ENCODE measurements at places on chromosomes 7 and 10. TPM values are rescaled to one million over a fixed set of nuclear protein-coding genes. Genes with fewer than 3 reads are reported as not detected.

PDIA4 gene
- total RNA-seq, result 89.7 TPM

ASL gene
- 54.0 TPM for total RNA-seq

GPR85 gene
- 1.1 TPM for total RNA-seq

FRMPD2 gene
- total RNA-seq, result 14.7 TPM

C10orf143 gene
- total RNA-seq, result 0.55 TPM

CHRM2 gene
- total RNA-seq, result 8.5 TPM

HYAL4 gene
- not detected for total RNA-seq

SGCE gene
- 62.8 TPM for total RNA-seq

DNA sequence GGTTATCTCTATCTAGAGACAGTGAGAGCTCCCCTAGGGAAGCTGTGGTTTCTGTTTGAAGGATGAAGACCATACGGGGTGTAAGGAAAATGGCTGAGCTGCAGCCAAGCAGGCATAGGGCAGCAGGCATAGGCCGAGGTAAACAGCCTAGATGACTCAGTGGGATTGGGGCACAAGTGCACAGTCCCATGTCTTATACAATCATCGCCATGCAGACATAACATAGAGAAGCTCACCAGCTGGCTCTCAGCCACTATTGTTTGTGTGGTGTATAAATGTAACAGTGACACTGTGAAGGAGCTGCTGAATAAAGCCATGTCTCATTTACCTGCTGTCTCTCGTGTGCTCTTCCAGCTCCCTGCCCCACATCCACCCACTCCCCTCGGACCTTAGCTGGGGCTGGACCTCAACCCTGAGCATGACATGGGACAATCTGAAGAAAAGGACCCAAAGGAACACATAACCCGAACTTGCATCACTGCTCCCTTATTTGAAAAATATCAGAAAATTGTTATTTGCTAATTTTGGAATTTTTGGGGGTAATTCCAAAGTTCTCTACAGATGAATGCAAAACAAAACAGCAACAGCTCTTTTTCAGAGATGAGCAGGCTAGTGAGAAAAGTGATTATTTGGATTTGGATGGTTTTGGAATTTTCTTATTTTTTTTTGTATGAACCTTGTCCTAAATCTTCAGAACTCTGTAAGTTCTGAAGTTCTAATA is 582.7 kb downstream of the REEP3 start:
- no peaks in the 10 kb centered on the region for H3K27me3 ChIP-seq
- H3K27ac ChIP-seq, result no peak overlapping the region
- DNase-seq, result no peak
- no peaks in the 10 kb centered on the region for H3K4me1 ChIP-seq
- no peak overlapping the region for H3K4me3 ChIP-seq

- no peaks in the 10 kb centered on the region for H3K27me3 ChIP-seq
- peaks cover 13% of the 10 kb centered on the region for H3K4me1 ChIP-seq
- DNase-seq, result no peak
- H3K36me3 ChIP-seq, result no peaks in the 10 kb centered on the region
These were observed 179.2 kb downstream of the SH3PXD2A start for GRCh38 chr10:103676058-103676785.

- H3K4me1 ChIP-seq, result no peaks in the 10 kb centered on the region
- no peak for DNase-seq
These were observed 55.7 kb upstream of the RELN start for GRCh38 chr7:104045183-104045582.

DNA sequence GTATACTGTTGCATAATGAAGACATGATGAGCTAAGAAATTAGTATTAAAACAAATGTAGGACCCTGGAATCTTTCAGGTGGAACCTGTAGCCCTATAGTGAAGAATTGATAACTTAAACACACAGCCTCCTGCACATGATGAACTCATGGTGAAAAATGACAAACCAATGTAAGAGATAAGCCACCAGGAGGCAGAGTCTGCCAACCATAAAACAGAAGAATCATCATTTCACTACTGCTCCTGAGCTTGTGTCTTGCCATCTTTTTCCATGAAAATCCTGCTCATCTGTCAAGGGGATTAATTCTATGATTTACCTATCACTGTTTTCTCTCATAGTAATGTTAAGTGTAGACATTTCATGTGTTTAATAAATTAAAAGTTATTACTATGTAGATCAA is 363.9 kb downstream of the MALRD1 start:
- DNase-seq, result no peak
- no peak overlapping the region for H3K4me3 ChIP-seq
- H3K4me1 ChIP-seq, result no peaks in the 10 kb centered on the region
- no peaks in the 10 kb centered on the region for H3K27me3 ChIP-seq

- no peaks in the 10 kb centered on the region for H3K4me1 ChIP-seq
- H3K36me3 ChIP-seq, result peaks cover 6% of the 10 kb centered on the region
- no peak overlapping the region for H3K4me3 ChIP-seq
- H3K27ac ChIP-seq, result no peak overlapping the region
These were observed 97.1 kb downstream of the VOPP1 start for GRCh38 chr7:55474944-55475854.

GRCh38 chr7:17774248-17774647 is 166.0 kb downstream of the SNX13 start:
- H3K4me1 ChIP-seq, result no peaks in the 10 kb centered on the region
- no peak overlapping the region for H3K27ac ChIP-seq
- no peaks in the 10 kb centered on the region for H3K36me3 ChIP-seq
- no peak overlapping the region for H3K4me3 ChIP-seq

- H3K36me3 ChIP-seq, result no peaks in the 10 kb centered on the region
- H3K27me3 ChIP-seq, result no peaks in the 10 kb centered on the region
- no peak for DNase-seq
- no peak overlapping the region for H3K4me3 ChIP-seq
- no peak overlapping the region for H3K27ac ChIP-seq
These were observed 240.2 kb downstream of the MAD1L1 start for GRCh38 chr7:1992554-1992953.

GRCh38 chr10:4254101-4254994 is 469.3 kb upstream of the KLF6 start:
- H3K4me3 ChIP-seq, result no peak overlapping the region
- no peaks in the 10 kb centered on the region for H3K36me3 ChIP-seq
- no peaks in the 10 kb centered on the region for H3K4me1 ChIP-seq
- H3K27ac ChIP-seq, result no peak overlapping the region
- H3K27me3 ChIP-seq, result no peaks in the 10 kb centered on the region

DNA sequence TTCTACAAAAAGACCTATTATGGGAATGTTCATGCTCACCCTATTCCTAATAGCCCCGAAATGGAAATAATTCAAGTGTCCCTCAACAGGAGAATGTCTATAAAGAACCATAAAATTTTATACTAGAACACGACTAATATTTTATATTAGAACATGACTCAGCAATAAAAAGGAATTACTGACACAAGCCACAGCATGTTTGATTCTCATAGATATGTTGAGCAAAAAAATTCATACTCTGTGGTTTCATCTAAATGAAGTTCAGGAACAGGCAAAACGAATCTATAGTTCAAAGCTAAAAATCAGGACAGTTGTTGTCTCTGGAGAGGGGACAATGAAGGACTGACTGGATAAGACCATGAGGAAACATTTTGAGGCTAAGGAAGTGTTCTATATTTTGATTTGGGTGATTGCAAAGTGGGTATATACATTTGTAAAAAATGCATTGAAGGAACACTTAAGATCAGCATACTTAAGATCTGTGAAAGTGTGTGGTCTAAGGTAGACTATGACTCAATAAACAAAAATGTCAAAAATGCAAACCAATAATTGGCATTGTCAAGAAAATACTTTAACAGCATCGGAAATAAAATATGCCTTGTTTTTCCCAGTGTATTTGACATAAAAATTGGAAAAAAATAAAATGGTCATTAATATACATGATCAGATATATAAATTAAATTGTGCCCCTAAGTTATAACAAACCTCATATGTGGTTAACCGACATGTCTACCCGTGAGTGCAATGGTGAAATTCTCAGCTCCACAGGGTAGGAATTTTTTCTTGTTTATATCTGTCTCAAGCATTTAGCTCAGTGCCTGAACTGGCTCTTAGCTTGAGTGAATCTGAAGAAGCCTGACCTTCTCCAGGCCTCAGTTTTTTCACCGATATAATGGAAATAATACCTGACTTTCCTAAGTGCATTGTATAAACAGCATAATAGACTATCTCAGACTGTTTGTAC is 124.9 kb upstream of the CTTNBP2 start:
- H3K36me3 ChIP-seq, result no peaks in the 10 kb centered on the region
- H3K27ac ChIP-seq, result no peak overlapping the region
- H3K4me3 ChIP-seq, result no peak overlapping the region
- no peak for DNase-seq
- H3K27me3 ChIP-seq, result no peaks in the 10 kb centered on the region

DNA sequence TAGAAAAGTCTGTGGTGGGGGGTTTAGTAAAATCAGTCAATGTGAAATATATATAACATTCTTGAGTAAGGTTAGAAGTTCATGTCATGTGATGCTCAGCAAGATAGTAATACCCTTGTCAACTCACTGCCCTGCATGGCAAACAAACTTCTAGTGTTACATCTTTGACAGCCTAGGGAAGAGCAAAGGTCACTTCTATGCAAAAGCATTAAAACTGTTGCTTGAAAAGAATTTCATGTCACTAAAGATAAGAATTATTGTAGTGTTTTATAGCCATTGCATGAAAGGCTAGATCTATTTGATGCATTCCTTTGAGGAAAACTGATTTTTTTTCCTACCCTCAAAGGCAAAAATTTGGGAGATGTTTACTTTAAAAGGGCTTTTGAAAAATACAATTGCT is 176.0 kb downstream of the SKAP2 start:
- H3K4me1 ChIP-seq, result peaks cover 35% of the 10 kb centered on the region
- no peak overlapping the region for H3K4me3 ChIP-seq
- DNase-seq, result no peak
- peak overlapping the region; percentile 73 for H3K27ac ChIP-seq
- no peaks in the 10 kb centered on the region for H3K36me3 ChIP-seq

DNA sequence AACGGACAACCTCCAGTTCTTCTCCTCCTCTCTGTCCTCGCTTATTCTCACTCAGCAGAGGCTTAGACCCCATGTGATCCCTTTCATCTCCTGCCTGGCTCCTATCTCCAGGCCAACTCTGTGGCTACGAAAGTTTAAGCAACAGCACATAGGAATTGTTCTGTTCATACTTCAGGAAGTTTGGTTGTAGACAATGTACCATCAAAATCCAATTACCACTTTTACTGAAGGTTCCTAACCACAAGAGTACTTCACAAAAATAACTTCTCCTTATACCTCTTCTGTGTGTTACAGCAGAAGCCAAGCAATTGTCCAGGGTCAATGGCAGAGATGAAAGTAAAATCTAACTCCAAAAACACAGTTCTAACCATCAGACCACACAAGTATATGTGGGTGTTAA is 80.0 kb downstream of the SLC25A13 start:
- no peak overlapping the region for H3K27ac ChIP-seq
- no peaks in the 10 kb centered on the region for H3K4me1 ChIP-seq
- no peaks in the 10 kb centered on the region for H3K27me3 ChIP-seq
- no peaks in the 10 kb centered on the region for H3K36me3 ChIP-seq
- DNase-seq, result no peak

- DNase-seq, result no peak
- H3K4me3 ChIP-seq, result no peak overlapping the region
- no peaks in the 10 kb centered on the region for H3K36me3 ChIP-seq
- H3K4me1 ChIP-seq, result no peaks in the 10 kb centered on the region
These were observed 137.8 kb downstream of the CHRM2 start for GRCh38 chr7:137006293-137006692.

- H3K27ac ChIP-seq, result no peak overlapping the region
- no peak for DNase-seq
- H3K4me3 ChIP-seq, result no peak overlapping the region
- H3K4me1 ChIP-seq, result no peaks in the 10 kb centered on the region
These were observed 39.3 kb downstream of the FAM13C start for GRCh38 chr10:59323036-59323459.

DNA sequence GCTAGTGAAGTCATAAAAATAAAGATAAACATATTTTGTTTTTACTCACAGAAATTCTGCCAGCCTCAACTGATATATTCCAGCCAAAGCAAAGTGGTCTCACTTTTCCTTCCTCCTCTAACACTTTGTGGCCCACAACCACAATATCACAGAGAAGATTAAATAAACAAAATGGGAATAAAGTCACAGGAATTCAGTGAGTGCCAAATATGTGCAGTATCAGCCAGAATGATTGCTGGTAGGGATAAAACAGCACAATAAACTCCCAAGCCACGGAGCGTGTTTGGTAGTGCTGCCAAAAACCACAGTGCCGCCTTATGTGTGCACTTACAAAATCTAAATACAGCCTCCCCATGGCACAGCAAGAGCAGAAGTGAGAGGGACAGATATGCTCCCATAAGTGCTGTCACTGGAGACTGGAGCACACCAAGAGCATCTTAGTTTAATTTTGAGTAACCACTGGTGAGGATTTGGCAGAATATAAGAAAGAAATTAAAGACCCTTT is 155.8 kb downstream of the POM121L12 start:
- H3K27me3 ChIP-seq, result no peaks in the 10 kb centered on the region
- H3K27ac ChIP-seq, result no peak overlapping the region
- H3K4me1 ChIP-seq, result no peaks in the 10 kb centered on the region
- H3K4me3 ChIP-seq, result no peak overlapping the region
- DNase-seq, result no peak

- H3K27me3 ChIP-seq, result no peaks in the 10 kb centered on the region
- no peak overlapping the region for H3K4me3 ChIP-seq
- no peak for DNase-seq
- H3K36me3 ChIP-seq, result no peaks in the 10 kb centered on the region
- H3K4me1 ChIP-seq, result peaks cover 5% of the 10 kb centered on the region
These were observed 81.5 kb downstream of the SRPK2 start for GRCh38 chr7:105307163-105307672.

DNA sequence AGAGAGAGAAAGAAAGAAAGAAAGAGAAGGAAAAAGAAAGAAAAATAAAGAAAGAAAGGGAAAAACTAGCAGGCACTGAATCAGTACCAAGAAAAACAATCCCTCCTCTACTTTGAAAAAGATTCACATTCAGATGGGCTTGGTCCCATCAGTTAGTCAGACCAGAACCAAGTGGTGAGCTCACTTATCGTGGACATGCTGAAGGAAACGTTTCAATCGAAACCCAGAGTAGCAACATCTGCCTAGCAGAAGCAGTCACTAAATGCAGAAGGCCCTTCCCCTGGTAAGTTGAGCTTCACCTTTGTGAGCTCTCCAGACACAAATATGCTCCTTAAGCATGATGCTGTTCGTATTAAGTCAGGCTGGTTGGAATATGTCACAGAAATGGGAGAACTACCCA is 167.7 kb downstream of the TRIL start:
- H3K4me1 ChIP-seq, result no peaks in the 10 kb centered on the region
- H3K36me3 ChIP-seq, result no peaks in the 10 kb centered on the region
- no peak overlapping the region for H3K27ac ChIP-seq
- no peaks in the 10 kb centered on the region for H3K27me3 ChIP-seq
- DNase-seq, result no peak

GRCh38 chr10:7520507-7521485 is 110.0 kb upstream of the SFMBT2 start:
- DNase-seq, result no peak
- no peak overlapping the region for H3K4me3 ChIP-seq
- no peaks in the 10 kb centered on the region for H3K27me3 ChIP-seq
- no peaks in the 10 kb centered on the region for H3K4me1 ChIP-seq

DNA sequence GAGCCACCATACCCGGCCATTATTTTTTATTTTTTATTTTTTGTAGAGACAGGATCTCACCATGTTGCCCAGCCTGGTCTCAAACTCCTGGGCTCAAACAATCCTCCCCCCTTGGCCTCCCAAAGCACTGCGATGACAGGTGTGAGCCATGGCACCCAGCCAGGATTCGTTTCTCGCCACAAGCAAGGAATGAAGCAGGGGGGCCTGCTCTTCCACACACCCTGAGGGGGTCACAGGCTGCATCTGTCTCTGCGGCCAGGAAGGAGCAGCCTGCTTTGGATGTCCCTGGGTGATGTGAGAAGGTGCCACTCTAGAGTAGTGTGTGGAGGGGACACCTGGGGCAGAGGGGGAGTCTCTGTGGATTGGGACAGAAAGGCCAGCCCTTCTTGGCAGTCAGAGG is 61.3 kb upstream of the TNRC18 start:
- no peak overlapping the region for H3K4me3 ChIP-seq
- H3K4me1 ChIP-seq, result no peaks in the 10 kb centered on the region
- H3K36me3 ChIP-seq, result peaks cover 6% of the 10 kb centered on the region
- no peak for DNase-seq

All from upper lobe of left lung (tissue), 6 donors.